ENCODE measurements at places on chromosomes 13 and 19.
A peak's percentile ranks its signal among the peaks of the same experiment; 100 is the strongest.

DNA sequence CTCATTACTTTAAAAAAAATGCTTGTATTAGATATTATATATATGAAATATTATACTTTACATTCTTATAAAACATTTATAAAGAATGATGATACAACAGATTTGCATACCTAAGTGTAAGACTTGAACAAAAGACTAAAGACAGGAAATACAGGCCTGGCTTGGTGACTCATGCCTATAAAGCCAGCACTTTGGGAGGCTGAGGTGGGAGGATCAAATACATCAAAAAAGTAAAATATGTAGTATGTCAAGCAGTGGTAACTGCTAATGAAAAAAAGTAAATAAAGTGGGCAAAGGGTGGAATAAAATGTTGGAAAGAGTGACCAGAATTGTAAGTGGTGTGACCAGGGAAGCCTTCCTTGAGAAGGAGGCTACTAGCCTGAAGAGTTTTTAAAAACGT lies 133.7 kb downstream of the GGACT start:
- no peak for DNase-seq

DNA sequence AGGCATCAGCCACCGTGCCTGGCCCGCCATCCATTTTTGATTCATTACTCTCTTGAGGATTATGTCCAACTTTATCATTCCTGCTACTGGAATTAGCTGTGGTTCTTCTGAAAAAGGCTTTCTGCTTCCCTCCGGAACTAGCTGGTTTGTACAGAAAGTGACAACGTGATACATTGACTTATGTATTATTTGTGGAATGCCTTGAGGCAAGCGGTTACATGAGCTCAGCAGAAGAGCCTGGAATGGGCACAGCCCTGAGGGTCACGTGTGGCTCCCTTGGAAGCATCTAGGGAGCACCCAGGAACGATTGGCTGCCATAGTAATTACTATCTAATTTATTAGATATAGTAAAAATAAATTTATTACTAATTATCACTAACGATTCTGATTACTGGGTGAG lies 14.4 kb upstream of the RETN start:
- no peak for DNase-seq

GRCh38 chr13:98810746-98811145 lies 58.3 kb upstream of the SLC15A1 start:
- no peak for DNase-seq

DNA sequence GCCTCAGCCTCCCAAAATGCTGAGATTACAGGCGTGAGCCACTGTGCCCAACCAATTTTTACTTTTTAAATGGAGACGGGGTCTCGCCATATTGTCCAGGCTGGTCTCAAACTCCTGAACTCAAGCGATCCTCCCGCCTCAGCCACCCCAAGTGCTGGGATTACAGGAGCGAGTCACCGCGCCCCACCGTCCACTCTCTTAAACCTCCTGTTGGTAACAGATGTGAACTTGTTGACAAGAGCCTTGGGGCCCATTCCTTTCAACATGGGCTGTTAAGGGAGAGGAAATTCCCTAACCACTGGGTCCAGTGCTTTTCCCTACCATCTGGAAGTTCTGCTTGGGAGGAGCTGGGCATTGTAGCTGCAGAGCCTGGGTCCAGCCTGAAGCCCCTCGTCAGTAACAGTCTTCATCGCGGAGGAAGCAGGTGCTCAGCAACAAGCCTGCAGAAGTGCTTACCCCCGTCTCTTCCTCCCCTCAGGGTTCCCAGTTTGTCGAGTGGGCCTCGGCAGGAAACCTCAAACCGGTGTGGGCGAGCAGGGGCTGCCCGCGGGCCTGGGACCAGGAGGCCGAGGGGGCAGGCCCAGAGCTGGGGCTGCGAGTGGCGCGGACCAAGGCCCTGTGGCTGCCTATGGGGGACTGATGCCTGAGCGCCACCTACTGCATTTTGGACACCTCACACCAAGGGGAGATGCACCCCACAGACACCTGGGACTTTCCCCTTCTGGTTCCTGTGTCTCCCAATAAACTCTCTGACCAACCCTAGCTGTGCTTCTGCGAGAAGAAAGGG lies 4.0 kb upstream of the FLT3LG start:
- DNase-seq: peak; percentile 84

- DNase-seq: no peak
Measured at GRCh38 chr13:112455476-112456059, 79.4 kb downstream of the SPACA7 start.

DNA sequence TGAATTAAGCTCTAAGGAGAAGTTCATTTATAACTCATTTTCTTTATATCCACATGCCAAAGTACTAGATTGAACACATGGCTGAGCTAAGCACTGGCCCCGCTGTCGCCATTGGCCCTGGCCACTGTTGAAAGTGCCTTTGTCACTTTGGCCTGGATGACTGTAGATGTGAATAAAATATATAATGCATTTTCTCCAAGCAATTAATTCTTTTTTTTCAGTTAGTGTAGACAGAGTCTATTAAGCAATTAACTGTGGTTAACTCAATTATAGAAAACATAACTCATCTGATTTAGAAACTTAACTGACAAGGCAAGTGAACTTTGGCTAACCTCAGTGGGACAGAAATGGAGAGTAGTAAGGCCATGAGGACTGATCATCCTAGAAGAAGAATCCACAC lies 965.6 kb downstream of the EFNB2 start:
- DNase-seq: no peak

DNA sequence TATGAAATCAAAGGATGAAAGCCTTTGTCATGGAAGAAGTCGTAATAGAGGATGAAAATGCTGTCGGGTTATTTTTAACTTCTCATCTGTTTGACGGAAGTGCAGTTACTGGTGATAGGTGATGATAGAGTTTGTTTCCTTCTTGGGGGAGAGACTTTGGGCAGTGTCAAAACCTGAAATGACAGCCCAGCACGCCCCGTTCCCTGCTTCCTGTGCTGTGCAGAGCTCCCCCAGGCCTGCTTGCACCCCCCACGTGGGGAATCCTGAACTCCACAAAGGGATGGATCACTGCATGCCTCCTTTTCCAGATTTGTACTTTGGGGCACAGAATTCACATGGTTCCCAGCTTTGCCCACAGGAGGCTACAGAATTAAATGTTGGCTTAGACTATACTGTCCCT lies 102.7 kb downstream of the ATP11A start:
- DNase-seq: no peak

DNA sequence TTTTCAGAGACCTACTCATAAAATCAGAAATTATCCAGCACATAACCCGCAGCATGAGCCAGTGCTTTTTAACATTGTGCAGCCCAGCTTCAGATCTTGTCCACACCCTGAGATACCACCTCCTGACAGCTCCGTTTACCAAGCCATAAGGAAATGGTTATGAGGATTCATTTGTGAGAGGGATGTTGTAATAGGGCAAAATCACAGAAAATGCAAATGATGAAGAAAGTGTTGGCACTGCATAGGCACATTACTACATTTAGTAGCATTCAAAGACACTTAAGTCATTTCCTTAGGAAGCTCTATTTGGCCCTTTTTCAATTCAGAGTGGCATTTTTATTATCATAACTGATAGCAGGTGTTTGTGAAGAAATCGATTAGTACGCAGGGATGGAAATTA lies 277.5 kb downstream of the DNAJC15 start:
- no peak for DNase-seq

- peak; percentile 53 for DNase-seq
Measured at GRCh38 chr19:531009-531752, 379 bp upstream of the CDC34 start.

DNA sequence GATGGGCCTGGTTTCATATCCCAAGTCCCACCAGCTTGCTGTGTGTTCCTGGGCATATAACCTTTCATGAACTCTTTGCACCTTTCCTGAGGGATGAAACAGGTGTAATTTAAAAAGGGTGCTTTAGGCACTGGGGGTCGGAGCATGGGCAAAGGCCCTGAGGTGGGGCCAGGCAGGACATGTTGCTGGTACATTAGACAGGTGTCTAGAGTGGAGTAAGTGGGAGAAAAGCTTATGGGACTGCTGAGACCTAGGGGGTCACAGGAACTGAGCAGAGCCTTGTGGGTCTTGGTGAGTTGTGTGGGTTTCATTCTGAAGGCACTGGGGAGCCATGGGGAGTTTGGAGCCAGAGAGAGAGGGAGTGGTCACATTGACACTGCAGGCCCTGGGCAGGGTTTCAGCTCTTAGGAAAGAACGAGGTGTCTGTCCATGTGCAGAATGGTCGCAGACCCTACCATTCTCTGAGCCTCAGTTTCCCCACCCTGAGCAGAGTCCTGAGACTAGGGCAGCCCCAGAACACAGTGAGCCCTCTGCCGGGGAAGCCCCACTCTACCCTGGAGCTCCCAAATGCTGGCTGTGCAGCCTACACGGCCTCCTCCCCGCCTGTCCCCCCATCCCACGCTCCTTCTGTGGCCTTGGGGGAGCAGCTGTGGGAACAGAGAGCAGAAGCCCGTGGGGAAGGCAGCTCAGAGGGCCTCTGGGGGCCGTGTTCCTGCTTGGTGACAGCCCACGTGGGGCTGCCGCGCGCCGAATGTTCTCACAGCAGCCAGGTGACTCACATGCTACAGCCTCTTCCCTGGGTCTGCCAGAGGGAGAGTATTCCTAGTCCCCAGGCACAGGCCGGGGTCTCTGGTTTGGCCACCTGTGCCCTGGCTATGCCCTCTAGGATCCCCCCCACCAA lies 7.3 kb upstream of the HOMER3 start:
- DNase-seq: no peak

DNA sequence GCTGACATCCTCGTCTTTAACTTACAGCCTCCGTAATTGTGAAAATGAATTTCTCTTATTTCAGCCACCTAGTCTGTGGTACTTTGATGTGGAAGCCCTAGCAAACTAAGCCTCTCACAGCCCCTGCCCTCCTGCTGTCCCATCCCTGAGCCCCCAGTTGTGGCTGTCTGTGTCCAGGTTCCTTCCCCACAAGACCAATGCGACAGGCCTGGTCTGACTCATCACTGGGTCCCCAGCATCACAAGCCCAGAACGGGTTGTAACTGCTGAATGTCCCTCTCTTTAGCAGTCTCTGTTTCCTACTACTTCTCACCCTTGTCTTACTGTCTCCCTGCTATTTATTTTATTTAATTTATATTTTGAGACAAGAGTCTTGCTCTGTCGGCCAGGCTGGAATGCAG lies 5.7 kb downstream of the POU2F2 start:
- no peak for DNase-seq

DNA sequence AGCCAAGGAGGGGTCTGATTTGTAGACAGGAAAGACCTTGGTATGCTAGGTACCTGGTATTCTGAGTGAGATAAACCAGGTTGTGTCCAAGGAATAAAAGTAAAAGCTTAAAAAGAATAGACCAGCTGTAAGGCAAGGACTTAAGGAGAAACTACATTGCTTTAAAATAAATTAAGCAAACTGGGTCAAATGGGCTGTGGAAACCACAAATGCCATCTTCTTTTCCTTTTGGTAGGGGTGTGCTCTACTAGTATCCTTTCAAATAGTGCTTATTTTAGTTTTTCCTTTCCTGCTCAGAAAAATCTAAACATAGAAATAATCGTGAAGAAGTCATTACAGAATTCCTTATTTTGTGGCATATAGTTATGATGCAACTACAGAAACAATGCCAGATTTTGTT lies 138.6 kb upstream of the KLF12 start:
- no peak for DNase-seq

GRCh38 chr19:37333457-37333856 lies 37.4 kb upstream of the ZNF527 start:
- no peak for DNase-seq

- DNase-seq: no peak
Measured at GRCh38 chr19:51354103-51354741, 12.0 kb downstream of the ETFB start.

- DNase-seq: no peak
Measured at GRCh38 chr19:3897936-3898335, 17.5 kb downstream of the ATCAY start.

DNA sequence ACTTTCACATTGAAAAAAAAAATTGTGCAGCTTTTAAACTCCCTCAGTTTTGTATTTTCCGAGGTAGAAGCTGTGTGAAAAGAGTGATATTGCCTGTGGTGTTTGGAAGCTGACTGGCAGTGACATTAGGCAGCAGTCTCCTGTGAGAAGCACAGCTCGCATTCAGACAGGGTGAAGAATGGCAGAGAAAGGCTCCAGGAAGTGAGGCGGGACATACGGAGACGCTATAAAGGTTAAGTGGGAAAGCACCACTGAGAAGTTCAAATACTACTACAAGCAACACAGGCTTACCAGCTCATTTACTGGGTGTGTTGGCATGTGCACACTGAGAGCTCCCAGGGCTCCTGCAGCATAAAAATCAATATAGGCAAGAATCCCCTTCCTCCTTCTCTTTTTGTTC lies 88.4 kb downstream of the RXFP2 start:
- no peak for DNase-seq

- DNase-seq: no peak
Measured at GRCh38 chr13:40210865-40211585, 455.4 kb downstream of the FOXO1 start.

- no peak for DNase-seq
Measured at GRCh38 chr19:39277598-39277997, 9.4 kb downstream of the IFNL2 start.

DNA sequence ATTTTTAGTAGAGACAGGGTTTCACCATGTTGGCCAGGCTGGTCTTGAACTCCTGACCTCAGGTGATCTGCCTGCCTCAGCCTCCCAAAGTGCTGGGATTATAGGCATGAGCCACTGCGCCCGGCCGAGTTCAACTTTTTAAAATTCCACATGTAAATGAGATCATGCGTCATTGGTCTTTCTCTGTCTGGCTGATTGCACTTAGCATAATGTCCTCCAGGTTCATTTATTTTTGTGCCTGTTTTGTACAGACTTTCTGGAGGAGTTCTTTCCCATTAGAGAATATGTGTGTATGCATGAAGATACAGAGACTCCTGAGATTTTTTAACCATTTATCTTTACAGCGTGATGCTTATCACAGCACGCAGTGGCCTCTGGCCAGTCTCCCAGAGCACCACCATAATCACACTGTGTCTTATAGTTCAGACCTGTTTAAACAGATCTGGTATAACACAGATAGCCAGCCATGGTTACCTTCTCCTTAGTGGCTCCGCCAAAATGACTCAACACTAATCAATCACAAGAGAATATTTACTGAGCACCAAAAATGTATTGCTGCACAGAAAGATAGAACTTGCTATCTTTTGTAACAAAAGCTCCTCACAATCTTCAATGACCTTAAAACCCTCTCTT lies 11.4 kb upstream of the STARD13 start:
- DNase-seq: no peak

DNA sequence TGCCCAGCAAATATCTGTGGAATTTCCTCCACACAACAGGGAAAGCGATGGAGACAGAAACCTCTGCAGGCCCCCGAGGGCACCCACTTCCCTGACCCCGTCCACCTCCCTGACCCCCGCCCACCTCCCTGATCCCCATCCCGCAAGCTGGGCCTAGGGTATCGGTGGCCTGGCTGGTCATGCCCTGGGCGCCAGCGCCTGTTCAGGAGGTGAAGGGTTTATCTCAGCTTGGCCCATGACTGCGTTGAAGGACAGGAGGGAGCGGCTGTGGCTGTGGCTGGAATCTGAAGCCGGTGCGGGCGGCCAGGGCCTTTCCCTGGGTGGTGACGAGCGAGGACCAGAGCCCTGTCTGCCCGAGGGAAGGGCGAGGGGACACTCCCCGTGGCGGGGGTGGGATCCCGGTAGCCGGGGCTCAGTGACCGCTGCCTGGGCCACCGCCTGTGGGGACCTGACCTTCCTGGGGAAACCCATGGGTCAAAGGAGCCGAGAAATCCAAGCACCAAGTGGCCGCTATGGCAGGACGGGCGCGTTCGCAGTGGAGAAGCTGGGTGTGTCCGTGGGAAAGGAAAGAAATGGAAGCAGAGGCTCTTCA lies 20.7 kb downstream of the GAS6 start:
- no peak for DNase-seq

- no peak for DNase-seq
Measured at GRCh38 chr13:112968380-112968909, 569 bp upstream of the MCF2L start.

Measured in KG1 (cell line).